ENCODE measurements at places on chromosomes 2 and 18.

GRCh38 chr18:55781481-55781957, 193.5 kb upstream of the TCF4 start:
- DNase-seq: no peak

DNA sequence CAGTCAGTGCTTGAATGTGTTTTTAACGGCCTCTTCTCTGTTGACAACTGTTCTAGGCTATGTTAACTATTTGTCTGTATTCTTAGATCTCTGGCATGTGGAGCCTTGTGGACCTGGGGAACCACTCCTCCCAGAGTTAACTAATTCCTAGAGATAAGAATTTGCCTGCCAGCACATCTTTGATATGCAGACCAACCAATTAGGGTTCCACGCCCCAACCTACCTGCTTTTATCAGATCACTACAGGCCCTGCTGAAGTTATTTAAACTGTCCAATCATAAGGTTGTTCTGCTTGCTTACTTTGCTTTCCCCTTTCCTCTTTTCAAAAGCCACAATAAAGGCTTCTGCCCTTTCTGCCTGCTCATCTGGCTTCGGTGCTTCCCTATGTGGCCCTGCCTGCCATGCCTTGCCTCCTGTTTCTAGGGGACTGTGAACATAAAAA, 8.5 kb upstream of the CYBRD1 start:
- DNase-seq: no peak

- DNase-seq: no peak
Observed at GRCh38 chr2:75108937-75109482, 90.3 kb downstream of the TACR1 start.

GRCh38 chr2:100238471-100238870, 83.8 kb downstream of the LONRF2 start:
- no peak for DNase-seq

DNA sequence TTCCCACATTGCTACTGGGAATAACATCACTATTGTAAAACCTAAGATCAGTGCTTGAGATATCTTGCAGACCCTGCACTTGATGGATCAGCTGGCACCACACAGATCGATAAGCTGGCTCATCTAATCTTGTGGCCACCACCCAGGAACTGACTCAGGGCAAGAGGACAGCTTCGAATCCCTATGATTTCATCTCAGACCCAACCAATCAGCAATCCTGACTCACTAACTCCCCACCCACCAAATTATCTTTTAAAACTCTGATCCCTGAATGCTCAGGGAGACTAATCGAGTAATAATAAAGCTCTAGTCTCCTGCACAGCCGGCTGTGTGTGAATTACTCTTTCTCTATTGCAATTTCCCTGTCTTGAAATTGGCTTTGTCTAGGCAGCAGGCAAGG, 11.3 kb upstream of the TEX44 start:
- no peak for DNase-seq

- no peak for DNase-seq
Observed at GRCh38 chr18:73520229-73520628, 627.4 kb downstream of the FBXO15 start.
